Urothelium cell line (cell line): ENCODE measurements at places on chromosomes 3 and 15.
A peak's percentile ranks its signal among the peaks of the same experiment; 100 is the strongest.

GRCh38 chr15:41564960-41565502 lies 6.0 kb downstream of the TYRO3 start:
- no peak for DNase-seq

GRCh38 chr15:59948924-59949613 lies 55.0 kb upstream of the FOXB1 start:
- no peak for DNase-seq

GRCh38 chr3:64548200-64548889 lies 139.5 kb downstream of the ADAMTS9 start:
- no peak for DNase-seq

DNA sequence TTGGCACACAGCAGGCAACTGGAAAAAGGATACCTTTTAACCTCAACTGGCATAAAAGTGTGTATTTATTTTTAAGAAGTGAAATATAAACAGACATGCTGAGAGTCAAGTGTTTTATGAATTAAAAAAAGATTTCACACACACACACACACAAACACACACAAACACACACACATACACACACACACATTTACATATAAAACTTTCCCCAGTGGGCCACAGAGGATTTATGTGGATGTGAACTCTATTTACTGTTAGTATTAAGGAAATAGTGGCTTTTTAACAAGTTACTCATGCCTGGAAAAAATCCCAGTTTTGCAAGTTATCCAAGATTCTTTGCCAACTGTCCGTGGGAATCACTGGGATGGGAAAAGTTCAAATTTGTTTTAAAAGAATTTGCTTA lies 725.9 kb upstream of the NR2F2 start:
- DNase-seq: no peak

DNA sequence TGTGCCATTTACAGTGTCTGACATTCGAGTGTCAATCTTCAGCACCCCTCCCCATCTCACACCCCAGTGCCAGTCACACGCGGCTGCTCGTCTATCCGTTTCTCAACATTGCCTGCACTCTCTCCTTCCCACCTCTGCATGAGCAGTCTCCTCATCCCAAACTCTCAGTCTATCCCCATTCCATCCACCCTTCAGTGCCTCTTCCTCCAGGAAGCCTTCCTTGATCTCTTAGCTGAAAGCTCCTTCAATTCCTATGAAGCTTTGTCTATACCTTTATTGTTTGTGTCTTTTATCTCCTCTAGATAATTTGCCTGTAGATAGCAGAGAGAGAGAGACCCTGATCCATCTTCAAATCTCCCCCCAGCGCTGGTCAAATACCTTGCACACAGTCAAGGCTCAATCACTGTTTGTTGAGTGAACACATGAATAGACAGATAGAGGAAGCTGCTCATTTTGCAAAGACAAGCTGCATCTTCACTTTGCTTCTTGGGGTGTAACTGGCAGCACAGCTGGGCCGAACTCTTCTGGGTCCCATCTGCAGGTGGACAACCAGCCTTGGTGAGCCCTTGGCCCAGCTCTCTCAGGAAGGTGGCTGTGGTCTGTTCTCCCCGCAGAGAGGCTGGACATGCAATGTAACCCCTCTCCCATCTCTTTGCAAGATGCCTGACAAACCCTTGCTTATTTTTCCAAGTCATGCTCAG lies 52.8 kb downstream of the ITGA11 start:
- no peak for DNase-seq

DNA sequence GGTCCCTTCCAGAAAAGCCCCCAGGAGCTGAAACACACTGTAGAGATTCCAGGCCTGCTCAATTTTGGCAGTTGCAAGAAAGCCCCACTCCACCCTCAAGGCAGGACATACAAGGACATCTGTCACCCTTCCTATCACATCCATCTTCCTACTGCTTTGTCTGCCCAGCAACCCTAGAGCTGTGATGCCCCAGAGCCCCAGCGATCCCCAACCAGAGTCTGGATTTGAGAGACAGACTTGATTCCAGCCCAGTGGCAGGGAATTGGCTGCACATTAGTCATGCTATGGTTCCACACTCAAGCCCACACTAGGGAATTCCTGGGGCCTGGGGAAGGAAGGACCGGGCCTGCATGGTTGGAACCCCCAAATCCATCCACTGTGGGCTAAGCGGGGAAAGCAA lies 56.8 kb downstream of the ATP2B2 start:
- no peak for DNase-seq

DNA sequence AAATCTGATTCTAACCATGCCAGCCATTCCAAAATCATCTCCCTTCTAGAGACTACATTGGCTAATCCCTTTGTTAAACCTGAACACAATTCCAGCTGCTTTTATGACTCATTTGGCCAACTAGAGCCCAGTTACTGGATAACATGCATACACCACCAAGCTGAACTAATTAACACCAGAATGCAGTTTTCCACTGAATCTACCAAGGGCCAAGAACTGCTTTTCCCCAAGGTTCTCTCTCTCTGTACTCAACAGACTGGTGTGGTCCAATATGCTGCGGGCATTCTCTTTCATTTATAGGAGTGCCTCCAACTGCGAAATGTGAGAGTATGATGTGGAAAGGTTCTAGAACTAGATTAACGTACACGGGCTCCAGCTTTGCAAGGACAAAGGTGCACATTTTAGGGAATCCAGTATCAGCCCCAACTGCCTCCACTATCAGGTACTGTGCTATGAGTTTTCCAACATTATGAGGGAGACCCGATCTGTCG lies 1.5 kb downstream of the CHSY1 start:
- peak; percentile 39 for DNase-seq

- peak; percentile 57 for DNase-seq
Observed at GRCh38 chr3:137946356-137946973, 63.5 kb upstream of the CLDN18 start.

DNA sequence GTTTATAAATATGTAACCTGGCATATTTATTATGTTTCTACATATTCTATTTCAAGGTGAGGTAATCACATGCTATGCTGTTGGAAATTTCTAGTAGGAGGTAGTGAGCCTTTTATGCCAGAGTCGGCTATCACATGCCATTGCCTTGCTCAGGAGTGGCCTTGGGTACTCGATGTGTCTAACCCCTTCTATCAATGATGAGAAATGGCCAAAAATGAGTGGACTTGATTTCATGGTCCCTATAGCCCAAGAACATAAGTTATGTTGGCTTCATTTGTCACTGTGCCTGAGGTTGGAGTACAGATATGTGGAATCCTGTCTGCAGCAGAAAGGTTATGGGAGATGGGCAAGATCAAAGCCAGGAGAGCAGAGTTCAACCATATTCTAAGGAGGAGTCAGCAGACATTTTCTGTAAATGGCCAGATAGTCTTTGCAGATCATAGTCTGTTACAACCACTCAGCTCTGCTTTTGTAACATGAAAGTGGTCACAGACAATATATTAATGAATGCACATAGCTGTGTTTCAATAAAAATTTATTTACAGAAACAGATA lies 554.4 kb downstream of the PDCD6IP start:
- DNase-seq: no peak

DNA sequence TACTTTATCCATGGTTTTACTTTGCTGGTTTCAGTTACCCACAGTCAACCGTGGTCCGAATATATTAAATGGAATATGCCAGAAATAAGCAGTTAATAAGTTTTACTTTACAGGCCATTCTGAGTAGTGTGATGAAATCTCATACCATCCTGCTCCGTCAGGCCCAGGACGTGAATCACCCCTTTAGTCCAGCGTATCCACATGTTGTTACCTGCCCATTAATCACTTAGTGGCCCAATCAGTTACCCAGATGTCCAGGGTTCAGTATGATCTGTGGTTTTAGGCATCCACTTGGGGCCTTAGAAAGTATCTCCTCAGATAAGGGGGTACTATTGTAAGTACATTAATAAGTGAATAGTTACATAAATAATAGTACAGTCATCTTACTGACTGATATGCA lies 88.0 kb downstream of the TTBK2 start:
- DNase-seq: peak; percentile 33
